Hypothalamus (tissue), 51 donors: ENCODE measurements at places on chromosomes 13 and 19.

- DNase-seq: no peak
These were observed 16.8 kb downstream of the CEBPG start for GRCh38 chr19:33390101-33390907.

- DNase-seq: no peak
These were observed 630 bp downstream of the RAP2A start for GRCh38 chr13:97434397-97435201.

DNA sequence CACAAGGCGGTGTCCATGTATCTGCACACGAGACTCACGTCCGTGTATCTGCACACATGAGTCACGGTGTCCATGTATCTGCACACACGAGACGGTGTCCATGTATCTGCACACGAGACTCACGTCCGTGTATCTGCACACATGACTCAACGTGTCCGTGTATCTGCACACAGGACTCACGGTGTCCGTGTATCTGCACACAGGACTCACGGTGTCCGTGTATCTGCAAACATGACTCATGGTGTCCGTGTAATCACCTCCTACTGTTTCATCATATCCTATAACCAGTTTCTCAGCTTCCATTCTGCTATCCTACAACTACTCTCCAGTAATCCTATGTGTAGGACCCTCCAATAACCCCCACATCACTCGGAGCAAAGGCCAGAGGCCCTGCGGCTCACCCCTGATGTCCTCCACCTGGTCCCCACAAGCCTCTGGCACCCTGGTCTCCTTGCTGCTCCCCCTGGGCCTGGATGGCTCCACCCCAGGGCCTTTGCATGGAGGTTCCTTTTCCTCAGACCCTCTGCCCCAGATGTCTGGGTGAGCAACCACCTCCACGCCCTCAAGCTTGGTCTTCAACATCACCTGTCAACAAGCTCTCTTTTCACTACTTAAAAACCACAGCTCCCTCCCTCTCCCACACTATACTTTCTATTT, 2.5 kb upstream of the TMEM255B start:
- DNase-seq: no peak

DNA sequence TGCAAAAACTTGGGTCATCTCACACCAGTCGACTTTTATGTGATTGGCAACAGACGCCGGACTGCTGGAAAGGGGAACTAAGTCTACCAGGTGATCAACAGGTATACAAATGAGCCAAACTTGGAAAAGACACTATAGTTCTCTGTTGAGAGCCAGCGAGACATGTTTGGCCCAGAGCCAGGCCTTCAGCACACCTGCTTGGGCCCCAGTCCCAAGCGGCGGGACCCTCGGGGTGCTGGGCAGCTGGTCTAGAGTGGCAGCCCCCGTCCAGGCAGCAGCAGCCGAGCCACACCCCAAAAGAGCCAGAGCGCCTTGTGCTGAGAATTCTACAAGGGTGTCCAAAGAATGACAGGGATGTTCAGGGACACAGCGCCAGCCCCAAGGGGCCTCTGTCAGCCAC, 28.0 kb downstream of the NAXD start:
- no peak for DNase-seq

DNA sequence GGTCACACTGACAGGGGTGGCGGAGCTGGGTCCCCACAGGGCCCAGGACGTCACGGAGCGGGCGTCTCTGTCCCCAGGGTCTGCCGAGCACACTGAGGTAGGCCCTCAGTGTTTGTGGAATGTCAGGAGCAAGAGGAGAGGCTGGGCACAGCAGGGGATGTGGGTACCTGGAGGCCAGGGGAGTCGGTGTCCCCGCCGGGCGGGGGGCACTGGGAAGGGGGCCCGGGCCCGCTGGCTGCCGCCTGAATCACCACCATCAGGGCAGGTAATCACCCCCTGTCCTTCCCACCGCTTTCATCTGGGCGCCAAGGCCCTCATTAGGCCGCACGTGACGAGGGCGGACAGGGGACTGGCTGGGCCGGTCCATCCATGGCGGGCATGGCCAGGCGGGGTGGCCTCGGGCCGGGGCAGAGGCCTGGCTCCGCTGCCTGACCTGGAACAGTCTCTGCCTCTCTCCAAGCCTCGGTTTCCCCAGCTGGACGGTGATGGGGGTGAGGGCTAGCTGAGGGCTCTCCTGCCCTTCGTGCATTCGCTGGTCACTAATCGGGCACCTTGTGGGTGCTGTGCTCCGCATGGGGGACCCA, 1.0 kb downstream of the FGF22 start:
- no peak for DNase-seq

DNA sequence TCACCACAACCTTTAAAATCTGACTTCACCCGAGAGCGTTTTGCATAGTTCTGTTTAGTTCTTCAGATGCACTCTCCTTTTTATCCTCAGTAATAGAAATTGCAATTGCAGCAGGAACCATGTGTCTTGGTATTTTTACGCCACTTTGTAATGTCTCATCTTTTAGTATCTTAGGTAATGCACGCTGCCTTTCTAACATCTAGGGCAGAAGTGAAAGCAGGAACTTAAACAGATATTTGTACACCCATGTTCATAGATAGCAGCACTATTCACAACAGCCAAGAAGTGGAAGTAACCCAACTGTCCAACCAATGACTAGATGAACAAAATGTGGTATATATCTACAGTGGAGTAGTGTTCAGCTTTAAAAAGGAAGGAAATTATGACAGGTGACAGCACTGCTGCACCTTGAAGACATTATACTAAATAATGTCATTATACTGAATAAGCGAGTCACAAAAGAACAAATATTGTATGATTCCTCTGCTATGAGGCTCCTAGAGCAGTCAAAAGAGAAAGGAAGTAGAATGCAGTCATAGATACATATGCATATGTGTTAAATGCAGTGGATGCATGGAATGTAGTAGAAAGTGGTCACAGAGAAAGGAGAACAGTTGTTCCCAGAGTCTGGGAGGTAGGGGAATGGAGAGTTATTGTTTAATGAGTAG, 105.9 kb upstream of the GJB6 start:
- DNase-seq: no peak

DNA sequence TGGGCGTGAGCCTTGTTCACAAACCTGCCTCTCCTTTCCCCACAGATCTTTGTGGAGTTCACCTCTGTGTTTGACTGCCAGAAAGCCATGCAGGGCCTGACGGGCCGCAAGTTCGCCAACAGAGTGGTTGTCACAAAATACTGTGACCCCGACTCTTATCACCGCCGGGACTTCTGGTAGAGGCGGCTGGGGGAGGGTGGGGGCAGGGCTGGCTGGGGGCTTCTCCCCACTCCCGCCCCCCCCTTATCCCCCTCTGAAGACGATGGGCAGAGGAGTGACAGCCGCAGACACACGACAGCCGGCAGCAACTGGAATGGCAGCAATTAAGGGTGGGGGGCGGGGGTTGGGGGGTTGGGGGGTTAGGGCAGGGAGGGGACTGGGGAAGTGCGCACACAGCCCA, 1.1 kb upstream of the EPN1 start:
- no peak for DNase-seq

- no peak for DNase-seq
These were observed 175.5 kb upstream of the SERP2 start for GRCh38 chr13:44197791-44198770.

DNA sequence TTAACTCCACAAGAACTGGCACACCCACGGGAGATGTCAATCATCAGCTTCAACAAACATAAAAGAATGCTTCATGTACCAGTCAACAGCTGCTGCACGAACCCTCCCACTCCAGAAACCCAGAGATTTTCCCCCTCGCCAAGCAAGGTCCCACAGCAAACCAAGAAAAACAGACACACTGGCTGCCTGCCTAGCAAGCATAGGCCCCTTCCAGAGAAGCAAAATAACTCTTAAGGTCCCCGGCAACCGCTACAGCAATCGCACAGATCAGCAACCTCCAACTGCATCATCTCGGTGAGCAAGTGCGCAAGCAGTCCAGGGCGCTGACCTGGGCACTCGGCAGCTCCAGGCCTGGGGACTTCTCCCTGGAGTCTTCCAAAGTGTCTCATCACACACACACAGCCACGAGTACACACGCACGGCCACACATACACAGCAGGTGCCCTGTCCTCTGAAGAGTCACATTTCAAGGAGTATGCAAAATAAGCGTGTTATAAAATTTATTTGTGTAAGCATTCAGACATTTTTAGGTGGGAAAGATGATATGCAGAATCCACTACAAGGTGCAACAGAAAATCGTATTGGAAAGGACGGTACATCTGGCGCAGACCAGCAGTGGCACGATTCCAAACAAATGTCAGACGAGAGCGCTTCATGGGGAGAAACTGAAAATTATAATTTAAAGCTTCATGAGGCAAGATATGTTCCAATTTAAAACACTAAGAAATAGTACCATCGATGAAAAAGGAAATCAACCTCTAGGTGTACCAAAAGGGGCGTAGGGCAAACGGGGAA, 125.0 kb downstream of the STK24 start:
- peak; percentile 25 for DNase-seq

DNA sequence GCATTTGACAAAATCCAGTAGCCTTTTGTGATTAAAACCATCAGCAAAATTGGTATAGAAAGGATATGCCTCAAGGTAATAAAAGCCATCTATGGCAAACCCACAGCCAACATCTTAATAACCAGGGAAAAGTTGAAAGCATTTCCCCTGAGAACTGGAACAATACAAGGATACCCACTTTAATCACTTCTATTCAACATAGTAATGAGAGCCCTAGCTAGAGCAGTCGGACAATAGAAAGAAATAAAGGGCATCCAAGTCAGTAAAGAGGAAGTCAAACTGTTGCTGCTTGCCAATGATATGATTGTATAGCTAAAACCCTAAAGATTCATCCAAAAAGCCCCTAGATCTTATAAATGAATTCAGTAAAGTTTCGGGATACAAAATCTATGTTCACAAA, 1510.3 kb downstream of the PCDH9 start:
- DNase-seq: no peak
